ENCODE measurements at places on chromosomes 13 and 19.

DNA sequence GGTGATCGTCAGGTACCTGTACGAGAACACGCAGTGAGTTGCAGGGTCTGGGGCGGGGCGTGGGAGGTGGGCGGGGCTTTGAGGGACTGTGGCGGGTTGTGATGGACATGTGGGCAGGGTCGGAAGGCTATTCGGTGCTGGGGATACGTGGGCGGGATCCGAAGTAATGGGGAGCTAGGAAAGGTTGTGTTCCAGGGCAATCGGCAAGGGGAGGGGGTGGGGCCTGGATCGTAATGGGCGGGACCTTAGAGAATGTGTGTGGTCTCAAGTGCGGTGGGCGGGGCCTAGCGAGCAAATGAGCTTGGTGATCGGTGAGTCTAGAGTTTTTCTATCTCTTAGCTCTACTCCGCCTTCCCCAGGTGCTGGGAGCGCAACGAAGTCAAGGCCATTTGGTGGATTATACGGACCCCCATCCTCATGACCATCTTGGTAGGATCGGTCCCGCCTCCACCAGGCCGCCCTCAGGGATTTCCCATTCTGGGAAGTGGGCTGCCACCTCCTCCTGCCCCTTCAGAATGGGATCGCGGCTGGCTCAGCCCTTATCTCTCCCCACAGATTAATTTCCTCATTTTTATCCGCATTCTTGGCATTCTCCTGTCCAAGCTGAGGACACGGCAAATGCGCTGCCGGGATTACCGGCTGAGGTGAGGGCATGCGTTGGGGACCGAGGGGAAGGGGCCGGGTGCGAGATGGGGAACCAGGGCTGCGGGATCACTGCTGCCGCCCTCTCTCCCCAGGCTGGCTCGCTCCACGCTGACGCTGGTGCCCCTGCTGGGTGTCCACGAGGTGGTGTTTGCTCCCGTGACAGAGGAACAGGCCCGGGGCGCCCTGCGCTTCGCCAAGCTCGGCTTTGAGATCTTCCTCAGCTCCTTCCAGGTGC lies 9.6 kb downstream of the GIPR start:
- H3K27ac ChIP-seq: no peak overlapping the region
- peaks cover 19% of the 10 kb centered on the region for H3K4me1 ChIP-seq
- H3K36me3 ChIP-seq: no peaks in the 10 kb centered on the region
- peak overlapping the region; percentile 50 for H3K4me3 ChIP-seq

GRCh38 chr13:75481176-75482069 lies 546 bp downstream of the TBC1D4 start:
- no peaks in the 10 kb centered on the region for H3K36me3 ChIP-seq
- peaks cover 13% of the 10 kb centered on the region for H3K4me1 ChIP-seq
- H3K27ac ChIP-seq: no peak overlapping the region
- peak; percentile 53 for DNase-seq
- peak overlapping the region; percentile 88 for H3K4me3 ChIP-seq

DNA sequence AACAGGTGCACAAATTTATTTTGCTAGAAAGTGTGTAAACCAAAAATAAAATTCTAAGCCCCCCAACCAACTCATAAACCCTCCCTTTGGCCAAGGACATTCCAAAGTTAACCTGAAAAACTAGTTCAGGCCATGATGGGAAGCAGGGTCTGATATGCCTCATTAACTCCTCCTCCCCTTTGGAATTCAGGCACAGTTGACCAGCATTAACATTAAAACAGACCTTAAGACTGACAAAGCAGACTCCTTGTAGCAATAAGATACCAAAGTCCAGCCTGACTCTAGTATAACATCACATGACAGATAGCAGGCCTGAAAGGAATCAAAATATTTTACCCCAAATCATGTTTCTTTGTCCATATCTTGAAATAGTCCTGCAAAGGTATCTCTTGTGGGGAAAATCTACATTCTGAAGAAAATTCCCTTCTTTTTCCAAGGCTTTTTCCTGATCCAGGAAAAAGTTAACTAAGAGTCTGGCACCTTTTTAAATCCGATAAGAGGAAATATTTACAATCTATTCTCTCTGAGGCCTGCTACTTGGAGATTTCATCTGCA lies 19.7 kb downstream of the NEK5 start:
- H3K4me3 ChIP-seq: no peak overlapping the region
- no peaks in the 10 kb centered on the region for H3K4me1 ChIP-seq
- no peak overlapping the region for H3K27ac ChIP-seq
- DNase-seq: no peak

GRCh38 chr19:17671906-17672305 lies 16.2 kb downstream of the UNC13A start:
- H3K27ac ChIP-seq: no peak overlapping the region
- no peaks in the 10 kb centered on the region for H3K36me3 ChIP-seq
- H3K4me3 ChIP-seq: no peak overlapping the region
- H3K4me1 ChIP-seq: no peaks in the 10 kb centered on the region
- H3K27me3 ChIP-seq: peaks cover 36% of the 10 kb centered on the region
- DNase-seq: peak; percentile 62

DNA sequence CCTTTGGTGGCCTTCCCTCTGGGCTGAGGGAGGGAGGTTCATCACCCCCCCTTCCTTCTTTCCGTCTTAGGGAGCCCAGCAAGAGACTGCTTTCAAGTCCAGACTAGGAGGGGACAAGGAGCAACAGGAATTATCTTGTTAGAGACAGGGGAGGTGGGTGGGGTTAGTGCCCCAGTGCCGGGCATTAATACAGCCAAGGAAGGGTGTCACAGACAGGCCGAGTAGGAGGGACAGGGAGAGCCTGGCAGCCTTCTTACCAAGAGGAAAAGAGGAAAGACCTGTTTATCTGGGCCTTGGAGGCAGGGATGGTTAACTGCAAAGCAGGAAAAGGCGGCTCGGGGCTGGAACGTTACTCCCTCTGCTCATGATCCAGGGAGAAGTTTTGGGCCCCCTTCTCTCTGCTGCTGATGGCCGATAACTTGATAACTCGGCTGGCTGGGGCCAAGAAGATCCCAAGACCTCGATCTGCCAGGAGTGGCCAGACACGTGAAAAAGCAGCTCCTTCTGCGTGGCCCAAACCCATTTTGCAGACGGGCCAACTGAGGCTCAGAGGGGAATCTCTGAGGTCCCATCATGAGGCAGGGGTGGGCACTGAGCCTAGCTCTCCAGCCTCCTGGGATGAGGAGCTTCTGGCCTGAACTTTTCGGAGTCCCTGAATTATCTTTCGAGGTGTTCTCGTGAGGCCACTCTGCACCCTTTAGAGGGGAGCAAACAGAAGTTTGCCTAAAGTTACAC lies 79.3 kb downstream of the PTPRS start:
- no peak for DNase-seq
- no peak overlapping the region for H3K27ac ChIP-seq
- H3K27me3 ChIP-seq: no peaks in the 10 kb centered on the region
- peaks cover 75% of the 10 kb centered on the region for H3K36me3 ChIP-seq
- no peaks in the 10 kb centered on the region for H3K4me1 ChIP-seq

- H3K27ac ChIP-seq: no peak overlapping the region
- DNase-seq: no peak
- no peaks in the 10 kb centered on the region for H3K27me3 ChIP-seq
- H3K4me1 ChIP-seq: peaks cover 2% of the 10 kb centered on the region
These were observed 195.2 kb downstream of the TSHZ3 start for GRCh38 chr19:31154021-31154420.

DNA sequence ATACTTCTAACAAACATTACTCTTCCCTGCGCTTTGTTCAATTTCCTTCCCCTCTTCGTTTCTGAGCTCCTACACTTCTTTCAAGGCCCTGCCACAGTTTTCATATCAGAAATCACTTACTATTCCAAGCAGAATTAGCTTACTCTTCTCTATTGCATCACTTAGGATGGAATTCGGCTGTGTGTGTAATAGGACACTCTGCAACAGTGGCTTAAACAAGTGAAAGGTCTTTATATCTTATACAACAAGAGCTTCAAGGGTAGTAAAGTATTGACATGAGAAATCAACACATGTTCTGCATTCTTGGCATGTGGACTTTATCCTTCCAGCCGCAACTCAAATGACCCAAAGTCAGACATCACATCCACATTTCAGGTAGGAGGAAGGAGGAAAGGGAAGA lies 279.6 kb downstream of the PCDH20 start:
- H3K4me1 ChIP-seq: no peaks in the 10 kb centered on the region
- no peaks in the 10 kb centered on the region for H3K27me3 ChIP-seq
- H3K27ac ChIP-seq: no peak overlapping the region
- no peaks in the 10 kb centered on the region for H3K36me3 ChIP-seq
- H3K4me3 ChIP-seq: no peak overlapping the region

DNA sequence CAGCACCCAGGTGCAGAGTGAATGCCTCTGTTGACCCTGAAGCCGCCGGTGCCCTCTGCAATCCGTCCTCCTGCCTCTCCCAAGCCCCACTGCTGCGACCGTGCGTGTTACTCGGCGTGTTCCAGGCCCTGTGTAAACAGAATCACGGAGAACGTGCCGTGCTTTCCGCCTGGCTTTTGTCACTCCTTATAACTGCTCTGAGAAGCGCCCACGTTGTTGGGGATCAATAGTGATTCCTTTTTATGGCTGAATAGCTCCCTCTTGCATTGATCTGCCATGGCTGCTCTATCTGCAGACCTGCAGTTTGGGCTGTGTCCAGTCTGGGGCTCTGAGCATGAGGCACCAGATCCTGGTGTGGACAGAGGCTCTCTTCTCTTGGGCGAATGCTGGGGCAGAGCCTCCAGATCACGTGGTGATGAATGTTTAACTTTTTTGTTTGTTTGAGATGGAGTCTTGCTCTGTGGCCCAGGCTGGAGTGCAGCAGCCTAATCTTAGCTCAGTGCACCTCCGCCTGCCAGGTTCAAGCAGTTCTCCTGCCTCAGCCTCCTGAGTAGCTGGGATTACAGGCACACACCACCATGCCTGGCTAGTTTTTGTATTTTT lies 15.8 kb downstream of the ADPRHL1 start:
- peaks cover 6% of the 10 kb centered on the region for H3K36me3 ChIP-seq
- H3K4me1 ChIP-seq: peaks cover 7% of the 10 kb centered on the region
- peak; percentile 7 for DNase-seq
- no peak overlapping the region for H3K4me3 ChIP-seq

DNA sequence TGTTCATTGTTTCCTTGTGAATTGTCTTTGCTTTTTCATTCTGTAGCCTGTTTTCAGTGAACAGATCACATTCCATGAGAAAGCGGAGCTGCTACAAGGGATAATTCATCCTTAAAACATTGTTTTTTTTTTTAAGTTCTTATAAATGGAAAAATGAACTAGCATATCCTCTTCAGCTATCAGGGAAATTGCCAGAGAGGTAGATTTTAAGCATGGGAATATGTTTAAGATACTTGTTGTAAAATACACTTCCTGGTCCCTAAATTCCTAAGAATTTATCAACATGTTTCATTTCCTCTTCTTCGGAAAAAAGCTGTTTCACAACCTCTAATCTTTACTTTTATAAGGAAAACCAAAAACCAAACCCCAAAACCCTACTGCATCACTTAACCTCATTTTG lies 238.0 kb downstream of the POSTN start:
- no peak overlapping the region for H3K4me3 ChIP-seq
- H3K36me3 ChIP-seq: no peaks in the 10 kb centered on the region
- DNase-seq: peak; percentile 26
- no peaks in the 10 kb centered on the region for H3K27me3 ChIP-seq
- H3K4me1 ChIP-seq: no peaks in the 10 kb centered on the region
- no peak overlapping the region for H3K27ac ChIP-seq

GRCh38 chr19:35462476-35462953 lies 14.5 kb downstream of the FFAR2 start:
- H3K4me1 ChIP-seq: peaks cover 7% of the 10 kb centered on the region
- H3K36me3 ChIP-seq: no peaks in the 10 kb centered on the region
- no peak overlapping the region for H3K4me3 ChIP-seq
- DNase-seq: peak; percentile 29

GRCh38 chr13:37127691-37128241 lies 22.3 kb upstream of the CSNK1A1L start:
- H3K27me3 ChIP-seq: no peaks in the 10 kb centered on the region
- H3K27ac ChIP-seq: no peak overlapping the region
- DNase-seq: peak; percentile 62
- H3K4me3 ChIP-seq: no peak overlapping the region
- no peaks in the 10 kb centered on the region for H3K36me3 ChIP-seq

GRCh38 chr13:28493740-28494503 lies 1.0 kb downstream of the FLT1 start:
- peak overlapping the region; percentile 45 for H3K4me3 ChIP-seq
- peaks cover 85% of the 10 kb centered on the region for H3K27me3 ChIP-seq
- peak; percentile 54 for DNase-seq

DNA sequence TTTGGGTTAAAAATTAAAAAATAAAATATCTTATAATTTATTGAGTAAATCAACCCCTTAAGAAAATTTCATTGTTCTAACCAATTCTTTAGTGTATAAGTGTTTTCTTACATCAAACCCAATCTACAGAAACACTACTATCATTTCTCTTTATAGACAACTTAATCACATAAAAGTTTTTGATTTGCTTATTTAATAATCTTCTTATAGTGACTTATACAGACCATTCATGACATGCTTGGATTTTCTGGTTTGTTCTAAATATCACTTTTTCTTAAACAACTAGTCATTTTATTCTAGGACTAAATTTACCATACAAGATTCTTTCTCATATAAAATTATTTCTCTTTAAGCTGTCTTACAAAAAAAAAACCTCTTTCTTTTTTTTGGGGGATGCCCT lies 27.3 kb upstream of the ZSCAN5A start:
- DNase-seq: no peak
- H3K4me3 ChIP-seq: no peak overlapping the region
- no peak overlapping the region for H3K27ac ChIP-seq
- H3K36me3 ChIP-seq: no peaks in the 10 kb centered on the region

DNA sequence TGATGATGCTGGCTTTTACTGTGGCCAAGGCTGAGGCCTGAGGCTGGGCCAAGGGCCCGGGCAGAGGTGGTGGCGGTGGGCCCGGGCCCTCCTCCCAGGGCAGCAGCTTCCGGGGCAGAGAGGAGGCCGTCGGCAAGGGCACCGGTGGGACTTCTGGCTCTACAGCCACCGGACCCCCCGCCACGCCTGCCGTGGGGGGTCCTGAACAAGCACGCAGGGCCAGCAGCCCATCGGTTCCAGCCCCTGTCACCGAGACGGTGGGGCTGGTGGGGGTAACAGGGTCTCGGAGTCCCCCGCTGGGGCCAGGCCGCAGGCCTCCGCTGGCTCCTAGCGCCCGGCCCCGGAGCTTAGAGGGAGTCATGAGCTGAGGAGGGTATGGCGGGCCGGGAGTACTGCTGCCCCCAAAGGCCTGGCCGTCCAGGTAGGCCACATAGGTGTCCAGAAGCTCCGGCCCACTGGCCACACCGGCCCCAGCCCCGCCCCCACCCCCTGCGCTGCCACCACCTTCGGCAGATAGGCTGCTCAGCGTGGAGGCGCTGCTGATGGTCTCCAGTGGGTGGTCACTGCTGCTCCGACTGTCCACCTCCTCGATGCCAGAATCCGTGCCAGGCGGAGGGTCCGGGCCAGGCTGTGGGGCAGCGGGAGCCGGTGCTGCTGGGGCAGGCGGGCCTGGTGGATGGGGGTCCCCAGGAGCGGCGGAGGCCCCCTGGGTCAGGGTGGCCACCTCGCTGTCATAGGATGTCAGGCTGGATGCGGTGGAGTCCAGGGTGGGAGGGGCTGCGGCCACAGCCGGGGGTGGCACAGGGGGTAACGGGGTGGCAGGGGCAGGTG lies 17.3 kb downstream of the C19orf81 start:
- H3K4me1 ChIP-seq: no peaks in the 10 kb centered on the region
- no peaks in the 10 kb centered on the region for H3K36me3 ChIP-seq
- peaks cover 61% of the 10 kb centered on the region for H3K27me3 ChIP-seq
- no peak overlapping the region for H3K27ac ChIP-seq
- no peak overlapping the region for H3K4me3 ChIP-seq

- no peak overlapping the region for H3K27ac ChIP-seq
- H3K4me1 ChIP-seq: peaks cover 3% of the 10 kb centered on the region
- no peaks in the 10 kb centered on the region for H3K27me3 ChIP-seq
- no peaks in the 10 kb centered on the region for H3K36me3 ChIP-seq
These were observed 274.4 kb upstream of the GPC6 start for GRCh38 chr13:92952161-92952560.

GRCh38 chr13:31880851-31881494 lies 141.6 kb downstream of the RXFP2 start:
- DNase-seq: no peak
- peaks cover 1% of the 10 kb centered on the region for H3K4me1 ChIP-seq
- no peak overlapping the region for H3K27ac ChIP-seq
- H3K36me3 ChIP-seq: no peaks in the 10 kb centered on the region
- H3K27me3 ChIP-seq: no peaks in the 10 kb centered on the region

Data from mesenchymal stem cell (in vitro differentiated cells and primary cell).